T-helper 9 cell (primary cell): ENCODE measurements at places on chromosomes 3 and 15.

- DNase-seq: no peak
Measured at GRCh38 chr15:64883100-64883581, 28.6 kb upstream of the ANKDD1A start.

GRCh38 chr3:86740751-86741150 lies 250.2 kb downstream of the VGLL3 start:
- DNase-seq: no peak

GRCh38 chr3:98829246-98829832 lies 66.2 kb downstream of the ST3GAL6 start:
- no peak for DNase-seq

- no peak for DNase-seq
Measured at GRCh38 chr3:27467545-27467944, 16.6 kb downstream of the SLC4A7 start.

GRCh38 chr3:129822241-129822640 lies 71.3 kb downstream of the TMCC1 start:
- DNase-seq: no peak

DNA sequence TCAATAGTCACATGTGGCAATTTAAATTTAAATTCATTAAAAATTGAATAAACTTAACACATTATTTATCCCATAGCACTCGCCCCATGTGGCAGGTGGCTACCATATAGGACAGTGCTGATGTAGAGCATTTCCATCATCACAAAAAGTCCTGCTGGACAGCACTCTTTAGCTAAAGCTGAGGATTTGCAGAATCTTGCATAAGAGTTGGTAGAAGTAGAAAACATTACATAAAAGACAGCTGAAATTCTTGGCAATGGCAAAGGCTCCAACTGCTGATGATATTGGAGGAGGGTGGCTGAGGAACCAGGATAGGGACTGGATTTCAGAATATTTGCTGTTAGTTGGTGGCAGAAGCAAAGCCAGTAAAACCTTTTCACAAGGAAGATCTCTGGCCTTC lies 230.7 kb upstream of the SATB1 start:
- DNase-seq: no peak

- no peak for DNase-seq
Measured at GRCh38 chr3:99601515-99601914, 36.9 kb upstream of the COL8A1 start.

- no peak for DNase-seq
Measured at GRCh38 chr3:134300520-134300919, 49.9 kb upstream of the RYK start.

GRCh38 chr15:54289590-54290136 lies 311.4 kb downstream of the UNC13C start:
- no peak for DNase-seq

DNA sequence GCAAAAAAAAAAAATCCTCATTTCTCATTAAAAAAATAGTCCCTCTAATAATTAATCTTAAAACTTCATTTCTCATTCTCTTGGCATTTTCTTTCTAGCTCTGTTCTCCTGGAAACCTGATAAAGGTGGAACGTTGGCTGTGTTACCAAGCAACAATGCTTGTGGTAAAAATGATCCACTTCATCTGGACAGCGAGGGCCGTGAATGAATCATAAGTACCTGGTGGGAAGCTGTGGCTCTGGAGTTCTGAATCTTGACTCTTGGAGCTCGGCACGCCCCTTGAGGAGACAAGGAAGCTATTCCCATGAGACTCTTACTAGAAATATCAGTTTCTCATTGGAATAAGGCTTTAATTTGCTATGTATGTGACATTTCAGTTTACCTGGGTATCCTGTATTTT lies 32.5 kb downstream of the BCL2L10 start:
- DNase-seq: no peak

DNA sequence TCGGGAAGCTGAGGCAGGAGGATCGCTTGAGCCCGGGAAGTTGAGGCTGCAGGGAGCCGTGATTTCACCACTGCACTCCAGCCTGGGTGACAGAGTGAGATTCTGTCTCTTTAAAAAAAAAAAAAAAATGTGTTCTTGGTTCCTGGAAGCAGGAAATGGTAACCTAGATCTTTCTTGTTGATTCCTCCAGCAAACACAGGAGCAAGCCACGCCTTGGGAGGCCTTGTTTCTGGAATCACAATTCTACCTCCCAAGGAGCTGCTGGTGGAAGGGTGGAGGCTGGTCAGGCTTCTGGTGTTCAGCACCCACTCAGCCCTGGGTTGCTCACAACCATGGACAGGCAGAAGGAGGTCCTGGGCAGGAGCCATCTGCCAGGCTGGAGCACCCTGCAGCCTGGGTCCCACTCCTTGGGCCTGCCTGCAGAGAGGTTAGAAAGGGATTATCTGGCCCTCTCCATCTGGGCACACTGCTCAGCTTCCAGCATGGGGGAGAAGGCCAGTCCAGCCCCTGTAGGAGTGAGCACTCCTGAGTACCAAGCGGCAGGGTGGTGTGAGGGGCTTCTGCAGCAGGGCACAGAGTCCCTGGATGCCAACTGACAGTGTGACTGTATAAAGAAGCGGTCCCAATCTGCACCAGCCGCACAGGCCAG lies 65.6 kb downstream of the ABTB1 start:
- DNase-seq: no peak

- peak; percentile 21 for DNase-seq
Measured at GRCh38 chr3:15647611-15648167, 46.1 kb downstream of the BTD start.

GRCh38 chr15:69916169-69916785 lies 181.4 kb downstream of the TLE3 start:
- no peak for DNase-seq

- no peak for DNase-seq
Measured at GRCh38 chr15:31162721-31163510, 61.4 kb upstream of the TRPM1 start.

DNA sequence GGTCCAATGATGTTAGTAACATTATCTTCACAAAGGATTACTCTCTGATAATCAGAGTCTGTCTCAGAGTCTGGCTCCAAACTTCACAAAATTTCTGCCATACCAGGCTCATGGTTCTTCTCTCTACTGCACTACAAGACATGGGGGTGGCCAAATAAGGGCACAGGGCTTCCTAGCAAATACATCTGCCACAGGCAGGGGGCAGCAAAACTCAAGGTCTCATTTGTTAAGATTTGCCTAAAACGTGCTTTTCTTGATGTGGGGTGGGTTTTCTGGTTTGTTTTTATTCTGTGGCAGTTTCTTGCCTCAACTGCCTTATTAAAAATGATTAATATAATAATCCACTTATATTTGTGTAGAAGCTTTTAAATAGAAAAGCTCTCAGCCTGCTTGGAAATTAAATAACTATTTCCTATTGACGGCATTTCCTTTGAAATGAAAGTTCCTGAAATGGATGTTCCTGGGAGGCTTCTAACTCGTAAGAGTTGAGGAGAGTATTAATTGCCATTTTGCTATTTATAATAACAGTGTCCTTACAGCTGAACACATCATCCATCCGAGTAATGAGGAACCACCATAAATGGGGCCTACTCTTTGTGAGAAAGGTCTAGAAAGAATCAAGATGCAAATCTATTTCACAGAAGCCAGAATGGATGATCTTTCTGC lies 53.8 kb downstream of the SST start:
- peak; percentile 39 for DNase-seq

GRCh38 chr15:92891533-92892200 lies 8.5 kb upstream of the CHD2 start:
- no peak for DNase-seq

DNA sequence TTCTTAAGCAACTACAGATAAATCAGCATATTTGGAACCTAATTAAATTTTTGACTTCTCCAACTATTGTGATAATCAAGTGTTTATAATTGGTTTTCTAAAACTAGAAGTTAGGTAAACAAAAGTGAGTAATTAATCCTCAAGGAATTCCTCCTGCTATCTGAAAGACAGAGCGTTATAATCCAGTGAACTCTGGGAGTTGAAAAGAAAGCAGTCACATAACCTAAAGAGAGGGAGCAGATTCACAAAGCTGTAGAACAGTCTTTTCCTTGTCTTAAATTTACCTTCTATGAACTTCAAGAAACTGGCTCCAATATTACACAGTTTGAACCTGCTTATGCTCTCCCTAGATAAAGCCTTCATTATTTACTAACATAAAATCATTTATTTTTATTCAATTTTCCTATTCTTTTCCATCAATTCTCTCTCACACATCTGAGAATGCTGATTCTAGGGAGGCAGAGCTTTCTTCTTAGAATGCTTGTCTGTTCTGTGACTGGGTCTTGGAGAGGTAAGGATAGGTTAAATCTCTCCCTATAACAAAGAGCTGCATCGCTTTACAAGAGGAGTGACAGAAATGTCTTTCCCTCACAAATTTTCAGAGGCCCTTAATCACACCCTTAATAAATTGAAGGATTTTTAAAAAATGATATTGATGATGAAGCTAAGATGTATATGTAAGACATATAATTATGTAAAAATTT lies 132.8 kb downstream of the TUSC7 start:
- DNase-seq: no peak

- DNase-seq: peak; percentile 34
Measured at GRCh38 chr3:48273594-48274211, 32.8 kb downstream of the ZNF589 start.

- no peak for DNase-seq
Measured at GRCh38 chr15:66069751-66070150, 183.8 kb downstream of the MEGF11 start.

GRCh38 chr15:48913141-48913540 lies 35.2 kb downstream of the EID1 start:
- DNase-seq: no peak
